ENCODE measurements at places on chromosomes 16 and 17. TPM values are rescaled to one million over a fixed set of nuclear protein-coding genes. Genes with fewer than 3 reads are reported as not detected.

DNA sequence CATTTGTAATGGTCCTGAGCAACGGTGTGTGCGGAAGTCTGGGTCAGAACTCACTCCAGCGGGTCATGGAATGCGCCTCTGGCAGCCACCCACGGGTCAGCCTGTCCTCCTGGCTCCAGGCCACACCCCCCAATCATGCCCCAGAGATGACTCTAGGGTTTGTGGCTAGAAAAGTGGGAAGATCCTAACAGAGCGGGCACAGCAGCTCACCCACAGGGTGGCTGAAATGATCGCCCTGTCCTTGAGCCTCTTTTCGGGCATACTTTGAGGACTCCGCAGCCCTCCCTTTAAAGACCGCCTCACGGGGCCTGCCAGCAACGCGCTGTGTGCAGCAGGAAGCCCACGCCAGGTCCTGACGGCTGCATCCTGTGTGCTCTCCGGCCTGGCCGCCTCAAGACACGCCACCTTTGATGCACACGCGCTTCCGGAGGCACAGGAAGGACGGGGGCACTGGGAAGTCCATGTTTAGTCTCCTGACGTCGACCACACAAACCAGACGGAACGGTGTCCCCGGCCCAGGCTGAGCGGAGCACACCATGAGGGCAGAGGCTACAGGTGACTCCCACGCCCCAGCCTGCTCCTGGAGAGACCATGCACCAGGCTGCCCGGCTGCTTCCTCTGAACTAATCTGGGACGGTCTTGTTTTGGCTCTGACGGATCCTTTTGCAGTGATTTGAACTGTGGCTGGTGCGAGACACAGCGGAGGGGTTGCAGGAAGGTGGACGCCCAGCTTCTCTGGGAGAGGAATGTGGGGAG is 92.9 kb downstream of the TBC1D16 start:
- peak; percentile 78 for DNase-seq

DNA sequence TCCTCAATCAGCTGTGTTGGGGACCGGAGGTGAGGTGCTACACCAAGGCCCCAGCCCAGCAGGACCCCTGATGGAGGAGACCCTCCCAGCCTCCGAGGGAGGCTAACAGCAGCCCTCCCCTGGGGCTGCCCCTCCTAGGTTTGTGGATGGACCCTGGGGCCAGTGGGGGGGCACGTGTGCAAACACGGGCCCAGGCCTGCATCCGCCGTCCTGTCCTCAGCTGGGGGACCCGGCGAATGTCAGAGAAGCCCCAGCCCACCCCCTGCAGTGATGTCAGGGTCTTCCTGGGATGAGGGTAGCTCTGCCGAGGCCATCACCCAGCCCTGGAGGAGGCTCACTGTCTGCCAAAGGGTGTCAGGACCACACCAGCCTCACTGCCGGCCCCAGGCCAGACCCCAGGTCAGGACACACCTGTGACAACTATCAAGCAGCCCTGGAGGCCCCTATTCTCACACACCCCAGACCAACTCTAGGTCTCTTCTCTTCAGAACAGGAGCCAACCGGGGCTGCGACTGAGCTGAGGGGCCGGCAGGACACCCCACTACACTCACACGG is 26.7 kb downstream of the CEP131 start:
- DNase-seq, result no peak

- no peak for DNase-seq
Measured at GRCh38 chr16:20846030-20846429, 39.7 kb downstream of the REXO5 start.

Gene PARD6A
- 4.6 TPM for total RNA-seq

Gene WNK4
- total RNA-seq, result 0.05 TPM

Gene HBA1
- total RNA-seq, result 2,742 TPM

GRCh38 chr17:38741461-38741860 is 6.7 kb downstream of the PCGF2 start:
- DNase-seq, result no peak

GRCh38 chr16:68230176-68230571 is 5.8 kb downstream of the ESRP2 start:
- no peak for DNase-seq

Gene SKAP1
- 1.5 TPM for total RNA-seq

- DNase-seq, result no peak
Measured at GRCh38 chr16:31409433-31409832, 16.3 kb downstream of the ITGAD start.

- peak; percentile 87 for DNase-seq
Measured at GRCh38 chr17:18039535-18040260, 490 bp downstream of the GID4 start.

- peak; percentile 74 for DNase-seq
Measured at GRCh38 chr16:373848-374615, 3.7 kb upstream of the MRPL28 start.

DNA sequence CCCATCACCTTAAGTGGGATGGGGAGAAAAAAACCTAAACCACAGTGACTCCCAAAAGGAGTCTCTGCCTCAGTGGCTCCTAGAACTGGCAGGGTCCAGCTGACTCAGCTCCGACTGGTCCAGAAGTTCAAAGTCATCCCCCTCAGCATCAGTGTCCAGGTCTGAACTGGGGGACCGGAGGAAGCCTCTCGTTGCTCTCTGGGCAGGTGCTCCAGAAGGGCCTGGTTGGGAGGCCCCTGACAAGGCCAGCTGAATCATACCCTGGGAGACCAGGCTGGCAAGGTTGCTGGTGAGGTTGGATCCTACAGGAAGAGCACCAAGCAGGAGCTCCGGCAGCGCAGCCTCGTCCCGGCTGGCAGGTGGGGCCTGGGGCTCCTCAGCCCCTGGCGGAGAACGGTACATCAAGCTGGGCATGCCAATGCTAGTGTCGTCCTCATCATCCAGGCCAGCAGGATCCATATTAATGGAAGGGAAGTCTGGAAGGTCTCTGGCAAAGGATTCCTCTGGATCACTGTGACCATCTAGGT is 4.3 kb upstream of the PSMC3IP start:
- no peak for DNase-seq

DNA sequence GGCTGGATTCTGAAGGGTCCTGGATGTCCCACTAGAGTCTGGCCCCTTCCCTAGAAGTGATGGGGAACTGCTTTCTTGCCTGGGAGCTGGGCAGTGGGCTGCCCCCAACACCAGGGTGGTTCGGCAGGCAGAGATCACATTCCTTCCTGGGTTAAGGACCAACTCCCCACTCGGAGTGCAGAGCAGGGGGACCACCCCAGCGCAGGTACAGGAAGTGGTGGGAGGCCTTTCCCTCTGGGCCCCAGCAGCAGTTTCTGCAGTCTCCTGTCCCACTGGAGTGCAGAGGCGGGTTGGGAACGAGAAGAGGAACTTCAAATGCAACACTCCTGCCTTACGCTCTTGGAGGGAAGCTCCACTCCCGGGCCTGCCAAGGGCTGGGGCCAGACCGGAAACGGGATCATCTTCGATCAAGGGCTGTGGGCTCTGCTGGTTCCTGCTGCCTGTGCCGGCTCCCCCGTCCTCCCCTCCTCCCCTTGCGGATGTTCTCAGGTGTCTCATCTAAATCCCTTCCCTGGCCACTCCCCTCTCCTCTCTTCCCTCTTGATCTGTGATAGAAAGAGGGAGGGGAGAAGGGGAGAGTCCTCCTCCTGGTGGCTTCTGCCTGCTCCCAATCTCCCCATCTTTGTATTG is 9.0 kb upstream of the NGFR start:
- no peak for DNase-seq

GRCh38 chr17:8227238-8227581 is 16.8 kb upstream of the AURKB start:
- no peak for DNase-seq

- DNase-seq, result no peak
Measured at GRCh38 chr17:81681672-81682071, 1.9 kb downstream of the ARL16 start.

Gene ALOXE3
- total RNA-seq, result not detected

- DNase-seq, result no peak
Measured at GRCh38 chr17:2736956-2737355, 12.5 kb downstream of the CCDC92B start.

Gene ESRP2
- 0.23 TPM for total RNA-seq

GRCh38 chr16:27468941-27469531 is 67.1 kb downstream of the IL21R start:
- DNase-seq, result peak; percentile 59

DNA sequence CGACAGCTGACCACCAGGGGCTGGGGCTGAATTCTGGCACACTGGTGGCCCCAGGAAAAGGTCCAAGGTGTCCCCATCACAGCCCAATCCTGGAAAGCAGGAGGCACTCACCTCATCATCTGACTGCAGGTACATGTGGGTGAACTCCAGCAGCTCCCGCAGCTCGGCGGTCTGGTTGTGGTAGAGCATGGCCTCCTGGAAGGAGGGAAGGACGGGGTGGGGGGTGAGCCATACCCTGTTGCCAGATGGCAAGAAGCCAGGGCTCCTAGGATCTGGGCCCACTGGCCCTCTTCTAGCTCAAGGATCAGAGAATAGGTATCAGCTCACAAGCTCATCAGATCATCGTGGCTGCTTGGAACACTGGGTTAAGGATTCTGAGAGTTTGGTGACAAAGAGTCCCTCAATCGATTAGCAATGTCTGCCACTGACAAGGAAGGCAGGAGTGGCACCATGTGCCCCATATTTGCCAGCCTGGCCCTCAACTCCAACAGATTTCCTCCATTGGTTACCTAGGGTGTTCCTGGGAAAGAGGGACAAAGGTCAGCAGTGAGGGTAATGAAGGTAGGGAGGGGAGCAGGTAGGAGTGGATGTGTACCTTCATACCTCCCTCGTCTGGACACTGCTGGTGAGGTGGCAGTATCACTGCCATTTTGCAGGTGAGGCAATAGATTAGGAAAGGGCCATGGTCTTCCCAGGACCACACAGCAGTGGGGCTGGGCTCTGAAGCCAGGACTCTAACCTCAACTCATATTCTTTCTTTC is 4.9 kb downstream of the P3H4 start:
- DNase-seq, result no peak

DNA sequence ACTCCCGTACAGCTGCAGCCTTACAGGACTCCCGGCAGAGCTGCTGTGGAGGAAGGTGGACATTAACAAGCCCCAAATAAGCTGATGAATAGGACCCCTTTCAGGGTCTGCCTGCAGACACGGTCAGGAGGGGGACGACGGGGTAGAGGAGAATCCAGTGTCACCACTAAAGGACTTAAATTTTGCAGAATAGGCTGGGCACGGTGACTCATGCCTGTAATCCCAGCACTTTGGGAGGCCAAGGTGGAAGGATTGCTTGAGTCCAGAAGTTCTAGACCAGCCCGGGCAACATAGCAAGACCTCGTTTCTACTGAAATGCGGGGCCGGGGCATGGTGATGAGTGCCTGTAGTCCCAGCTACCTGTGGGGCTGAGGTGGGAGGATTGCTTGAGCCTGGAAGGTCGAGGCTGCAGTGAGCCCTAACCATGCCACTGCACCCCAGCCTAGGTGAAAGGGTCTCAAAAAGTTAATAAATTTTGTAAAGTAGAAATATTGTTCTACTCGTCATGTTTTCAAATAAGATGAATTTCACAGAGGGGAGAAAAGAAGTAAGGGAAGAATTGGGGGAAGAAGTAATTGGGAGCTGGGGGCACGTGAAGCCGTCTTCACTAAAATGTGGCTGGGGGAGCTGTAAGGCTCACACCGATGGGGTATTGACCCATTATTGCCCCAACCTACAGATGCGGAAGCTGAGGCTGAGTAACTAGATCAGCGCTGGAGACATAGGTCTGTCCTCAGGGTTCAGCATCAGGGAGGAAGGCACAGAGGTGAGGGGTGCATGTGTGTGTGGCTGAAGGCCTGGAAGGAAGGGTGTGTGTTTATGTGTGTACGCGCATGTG is 4.7 kb downstream of the LITAFD start:
- DNase-seq, result peak; percentile 42

All from posterior vena cava (tissue), 2 donors.